Activated naive CD8-positive, alpha-beta T cell treated with anti-CD3 and anti-CD28 coated beads, Interleukin-2, amount 10 ng/mL, durations not matched to agents 7 days and 5 days (primary cell): ENCODE measurements at places on chromosomes 5 and 9. TPM values are rescaled to one million over a fixed set of nuclear protein-coding genes. Genes with fewer than 3 reads are reported as not detected.
A peak's percentile ranks its signal among the peaks of the same experiment; 100 is the strongest.

GRCh38 chr5:96282020-96282419, 151.0 kb downstream of the PCSK1 start:
- H3K27me3 ChIP-seq = peaks cover 19% of the 10 kb centered on the region
- no peak overlapping the region for H3K4me3 ChIP-seq
- no peaks in the 10 kb centered on the region for H3K36me3 ChIP-seq
- no peaks in the 10 kb centered on the region for H3K4me1 ChIP-seq
- H3K27ac ChIP-seq = no peak overlapping the region

GRCh38 chr9:111381006-111381405, 51.0 kb upstream of the OR2K2 start:
- H3K4me1 ChIP-seq = peaks cover 1% of the 10 kb centered on the region
- no peak for DNase-seq
- no peak overlapping the region for H3K4me3 ChIP-seq
- H3K27me3 ChIP-seq = no peaks in the 10 kb centered on the region
- H3K27ac ChIP-seq = no peak overlapping the region
- peaks cover 48% of the 10 kb centered on the region for H3K36me3 ChIP-seq

- peaks cover 5% of the 10 kb centered on the region for H3K4me1 ChIP-seq
- no peak overlapping the region for H3K4me3 ChIP-seq
- no peak overlapping the region for H3K27ac ChIP-seq
- peaks cover 19% of the 10 kb centered on the region for H3K27me3 ChIP-seq
- no peaks in the 10 kb centered on the region for H3K36me3 ChIP-seq
Observed at GRCh38 chr5:72842816-72843215, 26.4 kb downstream of the TNPO1 start.

DNA sequence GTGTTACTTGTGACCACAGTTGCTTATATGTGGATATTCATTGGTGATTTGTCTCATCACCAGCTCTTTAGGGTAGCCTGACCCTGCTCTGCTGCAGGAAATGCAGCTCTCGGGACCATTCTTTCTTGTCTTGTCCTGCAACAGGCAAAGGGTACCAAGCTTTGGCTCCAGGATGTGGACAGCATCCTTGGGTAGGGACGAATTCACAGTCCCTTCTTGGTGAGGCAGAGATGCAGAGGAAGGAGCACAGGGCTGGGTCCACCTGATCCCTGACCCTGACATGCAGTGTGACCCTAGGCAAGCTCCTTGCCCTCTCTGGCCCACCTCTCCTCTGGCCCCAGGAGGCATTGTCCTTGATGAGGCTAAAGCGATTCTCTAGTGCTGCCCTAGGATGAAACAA, 37.0 kb upstream of the SYNPO start:
- H3K27me3 ChIP-seq = no peaks in the 10 kb centered on the region
- H3K4me1 ChIP-seq = no peaks in the 10 kb centered on the region
- H3K4me3 ChIP-seq = no peak overlapping the region
- DNase-seq = no peak
- H3K27ac ChIP-seq = no peak overlapping the region

DNA sequence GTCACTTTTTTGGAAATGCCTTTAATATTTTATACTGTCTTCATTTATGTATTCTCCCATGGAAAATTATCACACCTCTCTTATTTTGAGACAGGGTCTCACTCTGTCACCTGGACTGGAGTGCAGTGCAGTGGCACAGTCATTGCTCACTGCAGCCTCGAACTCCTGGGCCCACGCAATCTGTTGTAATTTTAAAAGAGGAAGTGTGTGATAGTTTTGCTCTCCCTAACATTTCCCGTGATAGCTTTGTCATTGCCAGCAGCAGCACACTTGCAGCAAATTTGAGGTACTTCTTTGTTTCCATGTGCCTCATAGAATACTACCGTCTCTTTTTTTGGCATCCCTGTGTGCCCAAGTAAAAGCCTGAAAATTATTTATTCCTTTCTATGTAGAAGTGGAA, 103.5 kb downstream of the RNF180 start:
- no peak overlapping the region for H3K4me3 ChIP-seq
- no peak overlapping the region for H3K27ac ChIP-seq
- no peaks in the 10 kb centered on the region for H3K4me1 ChIP-seq
- DNase-seq = no peak
- no peaks in the 10 kb centered on the region for H3K36me3 ChIP-seq
- no peaks in the 10 kb centered on the region for H3K27me3 ChIP-seq

- H3K27ac ChIP-seq = no peak overlapping the region
- no peak overlapping the region for H3K4me3 ChIP-seq
- H3K36me3 ChIP-seq = no peaks in the 10 kb centered on the region
- no peak for DNase-seq
Observed at GRCh38 chr9:84823421-84824271, 154.1 kb downstream of the NTRK2 start.

- peaks cover 4% of the 10 kb centered on the region for H3K36me3 ChIP-seq
- H3K27me3 ChIP-seq = no peaks in the 10 kb centered on the region
- no peak overlapping the region for H3K4me3 ChIP-seq
Observed at GRCh38 chr5:55934115-55934613, 60.6 kb downstream of the IL6ST start.

- H3K4me1 ChIP-seq = peaks cover 6% of the 10 kb centered on the region
- peaks cover 8% of the 10 kb centered on the region for H3K36me3 ChIP-seq
- H3K27ac ChIP-seq = no peak overlapping the region
- H3K27me3 ChIP-seq = no peaks in the 10 kb centered on the region
Observed at GRCh38 chr9:75907329-75907728, 16.9 kb downstream of the PCSK5 start.

DNA sequence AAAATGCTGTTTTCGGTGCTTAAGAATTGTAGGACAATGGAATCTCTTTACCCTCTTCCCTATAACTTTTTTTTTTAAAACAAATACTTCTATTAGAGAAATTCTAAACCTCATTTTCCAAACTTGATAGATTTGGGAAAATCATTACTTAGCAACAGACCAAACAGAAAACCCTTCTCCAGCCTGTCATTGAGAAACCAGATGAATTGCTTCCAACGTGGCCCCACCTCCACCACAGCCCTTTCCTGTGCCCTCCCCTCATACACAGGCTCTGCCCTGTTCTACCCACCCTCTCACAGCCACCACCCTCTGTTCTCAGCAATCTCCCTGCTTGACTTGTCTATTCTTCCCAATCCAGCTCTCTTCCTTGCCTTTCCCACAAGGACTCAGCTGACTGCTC, 221.2 kb downstream of the DMRT2 start:
- no peaks in the 10 kb centered on the region for H3K4me1 ChIP-seq
- no peak overlapping the region for H3K27ac ChIP-seq
- no peaks in the 10 kb centered on the region for H3K36me3 ChIP-seq
- no peak for DNase-seq
- H3K4me3 ChIP-seq = no peak overlapping the region

- no peak overlapping the region for H3K4me3 ChIP-seq
- H3K36me3 ChIP-seq = peaks cover 30% of the 10 kb centered on the region
- no peaks in the 10 kb centered on the region for H3K27me3 ChIP-seq
- no peak overlapping the region for H3K27ac ChIP-seq
- H3K4me1 ChIP-seq = peaks cover 8% of the 10 kb centered on the region
Observed at GRCh38 chr9:127518091-127518856, 67.0 kb downstream of the LRSAM1 start.

DNA sequence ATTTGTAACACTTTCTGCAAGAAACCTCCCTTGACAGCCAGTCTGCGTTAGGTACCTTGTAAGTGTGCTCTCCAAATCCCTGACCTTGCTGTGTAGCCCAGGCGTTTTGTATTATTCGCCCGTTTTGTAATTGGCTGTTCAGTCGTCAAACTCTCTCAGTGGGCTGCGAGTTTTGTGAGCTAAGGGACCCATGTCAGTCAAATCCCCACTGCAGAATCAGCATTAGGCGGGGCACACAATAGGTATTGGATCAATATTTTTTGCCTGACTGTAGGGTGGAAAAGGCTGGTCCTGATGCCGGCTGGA, 665 bp downstream of the DNAJC18 start:
- H3K27me3 ChIP-seq = peaks cover 14% of the 10 kb centered on the region
- DNase-seq = no peak
- peaks cover 3% of the 10 kb centered on the region for H3K36me3 ChIP-seq
- peak overlapping the region; percentile 100 for H3K27ac ChIP-seq

Gene KIF27
- total RNA-seq = 3.4 TPM

Gene PCDHGA9
- total RNA-seq = 0.11 TPM

Gene PCAT7
- total RNA-seq = not detected

Gene NUDT2
- 26.3 TPM for total RNA-seq

Gene TAS2R1
- total RNA-seq = not detected

Gene PDE8B
- 0.19 TPM for total RNA-seq

Gene MLANA
- total RNA-seq = not detected
